ENCODE measurements at places on chromosomes 1 and 21. TPM values are rescaled to one million over a fixed set of nuclear protein-coding genes. Genes with fewer than 3 reads are reported as not detected.
A peak's percentile ranks its signal among the peaks of the same experiment; 100 is the strongest.

GRCh38 chr21:36040389-36040788 is 19.9 kb downstream of the SETD4 start:
- no peaks in the 10 kb centered on the region for H3K4me1 ChIP-seq
- no peak overlapping the region for H3K4me3 ChIP-seq
- no peak for DNase-seq
- H3K27ac ChIP-seq = no peak overlapping the region
- H3K27me3 ChIP-seq = no peaks in the 10 kb centered on the region
- peaks cover 20% of the 10 kb centered on the region for H3K36me3 ChIP-seq

OR2L13 gene
- not detected for total RNA-seq

FALEC gene
- total RNA-seq = not detected

DNA sequence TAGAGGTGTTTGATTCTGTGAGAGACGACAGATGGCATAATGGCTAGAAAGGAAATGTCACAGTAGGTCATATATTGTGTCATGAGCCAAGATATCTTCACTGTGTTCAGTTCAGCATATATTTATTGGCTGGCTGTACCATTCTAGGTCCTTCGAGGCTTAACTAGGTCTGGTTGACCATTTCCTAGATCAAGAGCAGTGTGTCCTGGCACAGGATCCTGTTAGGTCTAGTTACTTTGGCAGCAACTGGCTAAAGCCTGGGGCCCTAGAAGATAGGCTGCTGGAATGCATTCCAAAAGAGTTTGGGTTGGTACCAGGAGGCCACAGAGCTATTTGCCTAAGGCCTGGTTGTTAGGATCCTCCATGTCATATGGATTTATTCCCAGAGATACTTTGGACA is 20.9 kb downstream of the ZBTB40 start:
- no peak for DNase-seq
- no peaks in the 10 kb centered on the region for H3K27me3 ChIP-seq
- no peaks in the 10 kb centered on the region for H3K4me1 ChIP-seq
- no peak overlapping the region for H3K4me3 ChIP-seq
- no peaks in the 10 kb centered on the region for H3K36me3 ChIP-seq
- H3K27ac ChIP-seq = no peak overlapping the region

- DNase-seq = no peak
- H3K36me3 ChIP-seq = no peaks in the 10 kb centered on the region
- no peaks in the 10 kb centered on the region for H3K27me3 ChIP-seq
- H3K4me1 ChIP-seq = no peaks in the 10 kb centered on the region
- H3K4me3 ChIP-seq = no peak overlapping the region
These were observed 548.3 kb downstream of the DPYD start for GRCh38 chr1:97372531-97372930.

GRCh38 chr1:162732566-162733335 is 57.8 kb upstream of the HSD17B7 start:
- H3K27me3 ChIP-seq = no peaks in the 10 kb centered on the region
- H3K27ac ChIP-seq = no peak overlapping the region
- no peaks in the 10 kb centered on the region for H3K36me3 ChIP-seq
- no peak for DNase-seq
- H3K4me3 ChIP-seq = no peak overlapping the region

GRCh38 chr1:24096009-24096738 is 15.8 kb downstream of the MYOM3 start:
- no peaks in the 10 kb centered on the region for H3K4me1 ChIP-seq
- DNase-seq = no peak
- H3K4me3 ChIP-seq = no peak overlapping the region
- H3K36me3 ChIP-seq = no peaks in the 10 kb centered on the region

GRCh38 chr1:43957407-43958040 is 10.8 kb downstream of the IPO13 start:
- no peak overlapping the region for H3K27ac ChIP-seq
- H3K4me3 ChIP-seq = no peak overlapping the region
- H3K27me3 ChIP-seq = no peaks in the 10 kb centered on the region
- H3K36me3 ChIP-seq = peaks cover 3% of the 10 kb centered on the region

GRCh38 chr1:27346991-27347624 is 5.3 kb downstream of the SYTL1 start:
- no peak overlapping the region for H3K4me3 ChIP-seq
- no peak overlapping the region for H3K27ac ChIP-seq
- DNase-seq = no peak
- peaks cover 6% of the 10 kb centered on the region for H3K27me3 ChIP-seq
- H3K36me3 ChIP-seq = no peaks in the 10 kb centered on the region

DNA sequence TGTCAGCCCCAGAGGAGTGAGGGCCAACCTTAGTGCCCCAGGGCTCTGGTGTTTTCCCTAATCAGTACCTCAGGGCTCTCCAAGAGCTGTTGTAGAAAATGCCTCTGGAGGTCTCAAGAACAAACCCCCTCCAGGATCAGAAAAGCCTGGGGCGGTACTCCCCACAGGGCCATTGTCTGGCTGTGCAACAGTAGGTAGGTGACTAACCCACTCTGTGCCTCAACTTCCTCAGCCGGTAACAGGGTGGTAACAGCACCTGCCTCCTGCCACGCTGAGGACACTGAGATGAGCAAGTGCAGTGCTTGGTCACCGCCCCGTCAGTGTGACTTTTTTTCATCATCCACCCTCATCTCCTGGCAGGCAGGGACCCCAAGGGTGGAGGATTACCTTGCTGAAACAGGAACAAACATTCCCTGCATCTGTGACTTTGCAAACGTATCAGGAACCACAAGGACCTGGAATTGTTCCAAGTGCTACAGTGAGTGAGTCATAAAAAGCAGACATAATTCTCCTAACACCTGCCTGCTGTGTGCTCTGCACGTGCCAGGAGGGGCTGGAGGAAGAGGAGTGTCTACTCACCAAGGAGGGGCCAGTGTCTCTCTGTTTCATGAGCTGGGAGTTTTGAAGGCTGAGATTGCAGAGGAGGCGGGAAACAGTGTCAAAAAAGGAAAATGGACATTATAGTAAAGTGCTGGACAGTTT is 440.8 kb downstream of the NPHP4 start:
- DNase-seq = no peak
- no peaks in the 10 kb centered on the region for H3K27me3 ChIP-seq
- no peak overlapping the region for H3K4me3 ChIP-seq

DNA sequence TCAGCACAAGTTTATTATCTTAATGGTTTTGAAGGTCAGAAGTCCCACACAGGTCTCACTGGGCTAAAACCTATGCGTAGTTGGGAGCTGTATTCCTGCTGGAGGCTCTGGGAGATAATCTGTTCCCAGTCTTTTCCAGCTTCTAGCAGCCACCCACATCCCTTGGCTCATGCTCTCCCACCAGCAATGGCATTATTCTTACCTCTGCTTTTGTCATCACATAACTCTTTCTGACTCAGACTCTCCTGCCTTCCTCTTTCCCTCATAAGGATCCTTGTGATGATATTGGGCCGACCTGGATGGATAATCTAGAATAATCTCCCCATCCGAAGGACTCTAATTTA is 122.2 kb upstream of the PRDX6 start:
- no peaks in the 10 kb centered on the region for H3K36me3 ChIP-seq
- H3K4me1 ChIP-seq = no peaks in the 10 kb centered on the region
- H3K27ac ChIP-seq = no peak overlapping the region
- no peaks in the 10 kb centered on the region for H3K27me3 ChIP-seq
- H3K4me3 ChIP-seq = no peak overlapping the region
- DNase-seq = no peak

GRCh38 chr1:5522531-5523145 is 469.6 kb downstream of the NPHP4 start:
- DNase-seq = no peak
- no peaks in the 10 kb centered on the region for H3K36me3 ChIP-seq
- no peak overlapping the region for H3K4me3 ChIP-seq
- no peaks in the 10 kb centered on the region for H3K27me3 ChIP-seq
- H3K27ac ChIP-seq = no peak overlapping the region
- H3K4me1 ChIP-seq = no peaks in the 10 kb centered on the region

DNA sequence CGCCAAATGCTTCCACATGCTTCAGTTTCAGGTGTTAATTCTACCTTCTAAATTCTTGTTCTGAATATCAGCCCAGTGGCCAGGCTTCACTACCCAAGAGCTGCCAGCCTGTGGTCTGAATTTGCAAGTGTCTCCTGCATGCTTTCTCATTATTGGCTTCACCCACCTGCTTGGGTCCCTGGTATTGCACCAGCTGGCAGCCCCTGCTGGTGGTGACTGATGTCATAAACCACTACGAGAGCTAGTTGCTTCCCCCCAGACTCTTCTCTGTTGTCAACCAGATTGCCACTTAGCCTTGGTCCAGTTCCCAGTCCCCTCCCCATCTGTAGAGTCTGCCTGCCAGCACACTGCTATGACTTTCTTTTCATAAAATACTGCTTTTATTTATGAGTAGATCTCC is 197.7 kb upstream of the DUSP10 start:
- H3K36me3 ChIP-seq = no peaks in the 10 kb centered on the region
- H3K27me3 ChIP-seq = no peaks in the 10 kb centered on the region
- no peaks in the 10 kb centered on the region for H3K4me1 ChIP-seq
- no peak overlapping the region for H3K4me3 ChIP-seq
- DNase-seq = no peak
- H3K27ac ChIP-seq = no peak overlapping the region

GRCh38 chr21:31727181-31727580 is 4.7 kb downstream of the SCAF4 start:
- H3K4me1 ChIP-seq = peaks cover 14% of the 10 kb centered on the region
- peaks cover 4% of the 10 kb centered on the region for H3K36me3 ChIP-seq
- H3K27ac ChIP-seq = no peak overlapping the region
- H3K27me3 ChIP-seq = no peaks in the 10 kb centered on the region

FAM131C gene
- total RNA-seq = 0.25 TPM

DNA sequence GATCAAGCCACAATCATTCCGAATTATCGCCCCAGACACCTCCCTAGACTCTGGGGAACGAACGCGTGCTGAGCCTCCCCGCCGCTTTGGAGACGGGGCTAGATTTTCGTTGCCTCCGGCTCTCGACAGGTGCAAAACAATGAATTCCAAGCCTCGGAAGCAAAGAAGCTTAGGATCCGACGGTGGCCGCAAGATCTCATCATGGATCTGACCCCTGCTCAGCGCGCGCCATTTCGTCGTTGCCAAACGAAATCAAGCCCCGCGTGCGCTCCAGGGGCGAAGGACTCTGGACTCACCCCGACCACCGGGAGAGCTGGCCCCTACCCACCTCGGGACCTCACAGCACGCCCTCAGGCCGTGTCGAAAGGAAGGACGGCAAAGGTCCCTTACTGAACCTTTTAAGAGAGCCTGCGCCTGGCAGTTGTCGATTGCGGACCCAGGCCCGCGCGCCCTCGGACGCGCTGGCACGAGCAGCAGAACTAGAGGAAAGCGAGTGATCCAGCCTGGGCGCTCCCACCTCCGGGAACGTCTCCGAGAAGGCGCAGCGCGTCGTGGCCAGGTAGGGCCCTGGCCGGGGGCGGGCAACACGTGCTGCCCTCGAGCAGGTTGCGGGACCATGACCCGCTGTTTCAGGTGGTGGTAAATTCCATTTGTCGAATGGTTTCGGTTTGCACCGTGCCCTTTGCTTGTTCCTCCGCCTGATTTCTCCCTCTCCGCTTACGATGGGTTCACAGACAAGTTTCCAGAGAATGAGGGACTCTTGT is 1.6 kb upstream of the RUNX3 start:
- peak; percentile 73 for DNase-seq
- peak overlapping the region; percentile 42 for H3K4me3 ChIP-seq
- no peak overlapping the region for H3K27ac ChIP-seq
- peaks cover 89% of the 10 kb centered on the region for H3K27me3 ChIP-seq
- H3K36me3 ChIP-seq = no peaks in the 10 kb centered on the region
- H3K4me1 ChIP-seq = peaks cover 6% of the 10 kb centered on the region

VTCN1 gene
- total RNA-seq = 0.27 TPM

OR2T11 gene
- not detected for total RNA-seq

ANKRD65 gene
- total RNA-seq = 2.2 TPM

DNA sequence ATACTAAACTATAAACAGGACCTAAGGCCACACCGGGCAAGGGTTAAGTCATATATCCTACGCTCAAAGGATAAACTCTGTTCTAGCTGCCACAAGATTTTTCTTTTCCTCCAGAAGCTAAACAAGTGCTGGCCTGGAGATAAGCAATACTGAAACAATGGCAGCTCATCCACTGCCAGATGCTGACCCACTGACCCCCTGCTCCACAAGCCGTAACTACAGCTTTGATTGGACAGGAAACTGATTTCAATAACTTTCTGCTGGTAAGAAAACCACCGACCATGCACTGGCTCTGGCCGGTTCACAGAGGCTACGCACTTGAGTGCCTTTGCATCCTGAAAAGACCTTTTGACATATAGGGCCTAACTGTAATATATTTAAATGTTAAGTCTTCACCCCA is 51.3 kb upstream of the PLA2G2C start:
- H3K4me1 ChIP-seq = peaks cover 3% of the 10 kb centered on the region
- DNase-seq = no peak
- no peaks in the 10 kb centered on the region for H3K36me3 ChIP-seq
- no peak overlapping the region for H3K27ac ChIP-seq
- no peaks in the 10 kb centered on the region for H3K27me3 ChIP-seq
- H3K4me3 ChIP-seq = no peak overlapping the region

- H3K27ac ChIP-seq = no peak overlapping the region
- no peaks in the 10 kb centered on the region for H3K36me3 ChIP-seq
- H3K4me1 ChIP-seq = no peaks in the 10 kb centered on the region
- DNase-seq = no peak
These were observed 373.0 kb upstream of the ADAMTS5 start for GRCh38 chr21:27339902-27340301.

S100A7A gene
- total RNA-seq = not detected

- no peak overlapping the region for H3K27ac ChIP-seq
- no peak for DNase-seq
- H3K4me3 ChIP-seq = no peak overlapping the region
- H3K4me1 ChIP-seq = no peaks in the 10 kb centered on the region
- no peaks in the 10 kb centered on the region for H3K27me3 ChIP-seq
- no peaks in the 10 kb centered on the region for H3K36me3 ChIP-seq
These were observed 237.6 kb upstream of the SGIP1 start for GRCh38 chr1:66296370-66296769.

DNA sequence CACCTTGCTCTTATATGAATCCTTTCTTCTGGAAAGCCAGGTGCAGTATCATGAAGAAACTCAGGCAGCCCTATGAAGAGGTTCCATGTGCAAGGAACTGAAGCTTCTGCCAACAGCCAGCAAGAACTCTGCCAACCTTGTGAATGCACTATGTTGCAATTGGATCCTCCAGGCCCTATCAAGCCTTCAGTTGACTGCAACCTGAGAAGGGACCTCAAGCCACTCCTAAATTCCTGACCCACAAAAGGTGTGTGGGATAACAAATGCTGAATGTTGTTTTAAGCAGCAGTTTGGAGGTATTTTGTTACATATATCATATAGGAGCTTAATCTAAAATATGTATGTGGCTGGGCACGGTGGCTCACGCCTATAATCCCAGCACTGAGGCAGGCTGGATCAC is 84.0 kb downstream of the RERE start:
- H3K27me3 ChIP-seq = no peaks in the 10 kb centered on the region
- H3K36me3 ChIP-seq = no peaks in the 10 kb centered on the region
- H3K4me3 ChIP-seq = no peak overlapping the region
- no peak for DNase-seq

LRRC38 gene
- 0.63 TPM for total RNA-seq

GRCh38 chr1:109351457-109351856 is 44.6 kb upstream of the MYBPHL start:
- no peak overlapping the region for H3K27ac ChIP-seq
- H3K4me1 ChIP-seq = no peaks in the 10 kb centered on the region
- H3K4me3 ChIP-seq = no peak overlapping the region
- no peak for DNase-seq
- H3K27me3 ChIP-seq = no peaks in the 10 kb centered on the region

TNFRSF4 gene
- total RNA-seq = not detected

- no peak overlapping the region for H3K27ac ChIP-seq
- no peaks in the 10 kb centered on the region for H3K27me3 ChIP-seq
- no peak overlapping the region for H3K4me3 ChIP-seq
- DNase-seq = no peak
These were observed 151.6 kb downstream of the GALNT2 start for GRCh38 chr1:230218667-230219066.

All from H1 (cell line).